ENCODE measurements at places on chromosomes 1 and 21.
A peak's percentile ranks its signal among the peaks of the same experiment; 100 is the strongest.

DNA sequence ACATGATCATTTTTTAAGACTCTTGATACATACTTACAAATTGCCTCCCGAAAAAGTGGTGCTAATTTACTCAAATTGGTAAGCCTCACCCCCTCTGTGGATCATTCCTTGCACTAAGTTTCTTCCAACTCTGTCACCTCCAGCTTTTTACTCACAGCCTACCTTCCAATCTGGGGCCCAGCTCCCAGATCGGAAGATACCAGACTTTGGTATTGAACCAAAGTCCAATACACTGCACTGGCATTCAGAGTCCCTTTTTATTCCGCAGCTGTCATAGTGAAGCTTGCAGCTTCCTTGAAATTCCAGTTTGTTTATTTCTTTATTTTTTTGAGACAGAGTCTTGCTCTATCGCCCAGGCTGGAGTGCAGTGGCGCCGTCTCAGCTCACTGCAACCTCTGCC is 1.8 kb upstream of the LAMTOR5 start:
- H3K4me1 ChIP-seq, result peaks cover 29% of the 10 kb centered on the region
- peaks cover 17% of the 10 kb centered on the region for H3K36me3 ChIP-seq
- DNase-seq, result no peak
- no peak overlapping the region for H3K27ac ChIP-seq
- no peak overlapping the region for H3K4me3 ChIP-seq

- no peaks in the 10 kb centered on the region for H3K27me3 ChIP-seq
- no peak overlapping the region for H3K27ac ChIP-seq
- DNase-seq, result no peak
- no peak overlapping the region for H3K4me3 ChIP-seq
Observed at GRCh38 chr1:43443197-43443946, 10.4 kb downstream of the HYI start.

GRCh38 chr1:36691374-36691773 is 208.7 kb upstream of the CSF3R start:
- peaks cover 2% of the 10 kb centered on the region for H3K27me3 ChIP-seq
- no peak overlapping the region for H3K4me3 ChIP-seq
- no peaks in the 10 kb centered on the region for H3K4me1 ChIP-seq
- DNase-seq, result no peak
- H3K36me3 ChIP-seq, result no peaks in the 10 kb centered on the region

GRCh38 chr1:172270605-172271004 is 149.9 kb upstream of the C1orf105 start:
- H3K36me3 ChIP-seq, result no peaks in the 10 kb centered on the region
- H3K27me3 ChIP-seq, result no peaks in the 10 kb centered on the region
- H3K27ac ChIP-seq, result no peak overlapping the region
- no peaks in the 10 kb centered on the region for H3K4me1 ChIP-seq

GRCh38 chr1:177790566-177790965 is 179.3 kb downstream of the SEC16B start:
- H3K4me1 ChIP-seq, result no peaks in the 10 kb centered on the region
- no peak for DNase-seq
- no peaks in the 10 kb centered on the region for H3K36me3 ChIP-seq
- H3K27ac ChIP-seq, result no peak overlapping the region

GRCh38 chr1:16443975-16444770 is 3.6 kb downstream of the NECAP2 start:
- H3K4me3 ChIP-seq, result peak overlapping the region; percentile 58
- H3K4me1 ChIP-seq, result peaks cover 53% of the 10 kb centered on the region
- H3K27me3 ChIP-seq, result no peaks in the 10 kb centered on the region
- H3K36me3 ChIP-seq, result peaks cover 48% of the 10 kb centered on the region

- H3K27ac ChIP-seq, result no peak overlapping the region
- H3K4me1 ChIP-seq, result peaks cover 63% of the 10 kb centered on the region
- H3K4me3 ChIP-seq, result no peak overlapping the region
- H3K36me3 ChIP-seq, result no peaks in the 10 kb centered on the region
- no peak for DNase-seq
- peaks cover 84% of the 10 kb centered on the region for H3K27me3 ChIP-seq
Observed at GRCh38 chr1:63321066-63321784, 1.1 kb upstream of the FOXD3 start.

DNA sequence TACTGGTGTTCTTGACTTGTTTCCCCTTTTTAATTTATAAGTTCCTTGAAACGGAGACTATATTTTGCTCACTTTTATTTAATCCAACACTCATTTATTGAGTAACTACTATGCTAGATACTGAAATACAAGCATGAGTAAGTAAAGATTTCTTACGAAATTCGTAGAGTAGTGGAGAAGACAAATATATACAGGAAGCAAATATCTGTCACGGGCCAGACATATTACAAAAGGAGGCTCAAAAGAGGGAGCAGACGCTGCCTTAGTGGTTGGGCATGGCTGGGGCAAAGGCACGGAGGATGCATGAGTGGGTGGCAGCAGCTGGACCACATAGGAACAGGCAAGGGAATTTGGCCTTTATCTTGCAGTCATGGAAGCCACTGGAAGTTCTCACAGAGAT is 6.8 kb downstream of the NCF2 start:
- DNase-seq, result peak; percentile 98
- peaks cover 98% of the 10 kb centered on the region for H3K4me1 ChIP-seq
- H3K36me3 ChIP-seq, result peaks cover 56% of the 10 kb centered on the region
- peak overlapping the region; percentile 76 for H3K27ac ChIP-seq
- H3K4me3 ChIP-seq, result no peak overlapping the region

- no peak overlapping the region for H3K4me3 ChIP-seq
- DNase-seq, result no peak
- no peaks in the 10 kb centered on the region for H3K4me1 ChIP-seq
- no peak overlapping the region for H3K27ac ChIP-seq
- H3K36me3 ChIP-seq, result peaks cover 19% of the 10 kb centered on the region
- no peaks in the 10 kb centered on the region for H3K27me3 ChIP-seq
Observed at GRCh38 chr1:52753169-52753568, 26.9 kb downstream of the ZYG11B start.

GRCh38 chr1:63199706-63200335 is 122.5 kb upstream of the FOXD3 start:
- no peak for DNase-seq
- no peak overlapping the region for H3K27ac ChIP-seq
- H3K4me3 ChIP-seq, result no peak overlapping the region
- H3K4me1 ChIP-seq, result no peaks in the 10 kb centered on the region

DNA sequence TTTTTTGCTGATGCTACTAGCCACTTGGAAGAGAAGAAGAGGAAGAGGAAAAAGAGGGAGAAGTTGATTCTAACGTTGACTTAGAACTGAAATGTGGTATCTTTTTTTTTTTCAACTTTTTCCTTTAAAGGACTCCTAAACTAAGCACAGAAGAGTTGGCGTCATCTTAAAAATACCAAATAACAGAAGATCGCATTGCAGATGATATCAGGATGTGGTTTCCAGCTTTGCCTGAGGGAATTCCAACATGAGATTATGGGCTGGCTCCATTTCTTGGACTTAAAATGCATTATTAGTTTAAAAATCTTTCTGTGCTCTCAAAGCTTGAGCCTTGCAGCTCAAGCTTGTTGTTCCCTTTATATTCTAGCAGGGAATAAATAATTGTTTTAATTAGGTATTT is 29.8 kb downstream of the WDR3 start:
- H3K36me3 ChIP-seq, result peaks cover 83% of the 10 kb centered on the region
- no peak overlapping the region for H3K4me3 ChIP-seq
- H3K27me3 ChIP-seq, result no peaks in the 10 kb centered on the region
- DNase-seq, result no peak
- H3K4me1 ChIP-seq, result no peaks in the 10 kb centered on the region

- no peaks in the 10 kb centered on the region for H3K36me3 ChIP-seq
- no peak overlapping the region for H3K27ac ChIP-seq
- no peak for DNase-seq
Observed at GRCh38 chr1:102961549-102961948, 146.8 kb downstream of the COL11A1 start.

DNA sequence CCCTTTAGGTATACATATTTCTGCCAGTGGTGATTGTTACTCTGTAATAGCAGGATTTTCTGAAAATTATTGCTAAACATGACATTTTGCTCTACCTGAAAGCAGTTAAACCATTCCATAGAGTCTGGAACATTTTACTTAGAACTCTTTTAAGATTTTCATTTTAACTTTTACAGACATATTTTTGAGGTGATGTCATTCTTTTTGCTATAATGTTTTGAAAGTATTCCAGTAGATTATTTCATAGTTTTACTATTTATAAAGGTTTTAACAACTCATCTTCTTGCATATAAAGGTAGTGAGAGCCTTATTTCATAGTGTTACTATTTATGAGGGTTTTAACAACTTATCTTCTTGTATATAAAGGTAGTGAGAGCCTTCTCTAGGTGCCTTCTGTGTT is 42.9 kb downstream of the PTBP2 start:
- H3K36me3 ChIP-seq, result peaks cover 1% of the 10 kb centered on the region
- no peaks in the 10 kb centered on the region for H3K27me3 ChIP-seq
- no peaks in the 10 kb centered on the region for H3K4me1 ChIP-seq
- no peak overlapping the region for H3K27ac ChIP-seq
- no peak overlapping the region for H3K4me3 ChIP-seq

DNA sequence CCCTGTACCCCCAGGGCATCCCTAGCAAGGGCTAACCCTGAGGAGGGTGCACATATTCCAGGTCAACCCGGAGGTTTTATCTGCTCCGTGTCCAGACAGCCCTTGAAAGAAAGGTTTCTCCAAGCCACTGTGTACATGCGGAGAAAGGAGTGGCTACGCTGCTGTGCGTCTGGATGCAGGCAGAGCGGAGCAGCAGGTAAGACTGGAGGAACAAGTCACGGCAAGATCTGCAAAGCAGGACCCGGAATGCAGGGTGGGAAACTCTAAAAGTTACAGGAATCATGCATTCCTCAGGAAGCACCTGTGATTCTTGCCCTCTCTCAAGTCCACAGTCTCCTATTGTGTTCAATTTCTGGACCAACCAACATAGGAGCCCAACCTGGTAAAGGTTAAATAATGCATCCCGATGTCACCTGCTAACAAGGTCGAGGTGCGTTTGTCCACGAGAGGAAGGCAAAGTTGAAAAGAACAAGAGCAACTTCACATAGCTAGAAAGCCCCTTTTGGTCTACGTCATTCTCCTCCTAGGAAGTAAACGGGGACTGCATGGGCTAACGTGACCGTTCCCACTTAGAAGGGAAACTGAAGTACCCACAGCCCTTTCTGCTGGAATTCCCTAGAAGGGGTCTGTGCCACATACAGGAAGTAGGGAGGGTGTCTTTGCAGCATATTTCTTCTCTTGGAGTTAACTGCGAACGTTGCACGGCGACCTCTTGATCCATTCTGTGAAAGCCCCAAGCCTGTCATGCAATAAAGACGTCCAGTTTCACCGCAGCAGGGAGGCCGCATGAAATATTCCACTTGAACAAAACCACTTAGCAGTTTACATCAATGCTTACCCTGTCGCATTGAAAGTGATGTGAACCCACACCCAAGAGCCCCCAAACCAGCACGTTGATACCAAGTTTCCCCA is 5.8 kb downstream of the TIAM1 start:
- H3K4me1 ChIP-seq, result peaks cover 42% of the 10 kb centered on the region
- H3K4me3 ChIP-seq, result no peak overlapping the region
- H3K27me3 ChIP-seq, result peaks cover 9% of the 10 kb centered on the region
- no peak overlapping the region for H3K27ac ChIP-seq
- peaks cover 57% of the 10 kb centered on the region for H3K36me3 ChIP-seq
- DNase-seq, result no peak

GRCh38 chr1:179205284-179205683 is 24.2 kb downstream of the ABL2 start:
- H3K27me3 ChIP-seq, result no peaks in the 10 kb centered on the region
- H3K36me3 ChIP-seq, result no peaks in the 10 kb centered on the region
- H3K4me3 ChIP-seq, result no peak overlapping the region

GRCh38 chr1:84000954-84001495 is 2.1 kb upstream of the TTLL7 start:
- no peak for DNase-seq
- no peak overlapping the region for H3K4me3 ChIP-seq
- H3K36me3 ChIP-seq, result no peaks in the 10 kb centered on the region

GRCh38 chr1:47951026-47951425 is 46.2 kb downstream of the TRABD2B start:
- H3K4me3 ChIP-seq, result no peak overlapping the region
- no peaks in the 10 kb centered on the region for H3K36me3 ChIP-seq
- no peak for DNase-seq
- no peaks in the 10 kb centered on the region for H3K4me1 ChIP-seq

DNA sequence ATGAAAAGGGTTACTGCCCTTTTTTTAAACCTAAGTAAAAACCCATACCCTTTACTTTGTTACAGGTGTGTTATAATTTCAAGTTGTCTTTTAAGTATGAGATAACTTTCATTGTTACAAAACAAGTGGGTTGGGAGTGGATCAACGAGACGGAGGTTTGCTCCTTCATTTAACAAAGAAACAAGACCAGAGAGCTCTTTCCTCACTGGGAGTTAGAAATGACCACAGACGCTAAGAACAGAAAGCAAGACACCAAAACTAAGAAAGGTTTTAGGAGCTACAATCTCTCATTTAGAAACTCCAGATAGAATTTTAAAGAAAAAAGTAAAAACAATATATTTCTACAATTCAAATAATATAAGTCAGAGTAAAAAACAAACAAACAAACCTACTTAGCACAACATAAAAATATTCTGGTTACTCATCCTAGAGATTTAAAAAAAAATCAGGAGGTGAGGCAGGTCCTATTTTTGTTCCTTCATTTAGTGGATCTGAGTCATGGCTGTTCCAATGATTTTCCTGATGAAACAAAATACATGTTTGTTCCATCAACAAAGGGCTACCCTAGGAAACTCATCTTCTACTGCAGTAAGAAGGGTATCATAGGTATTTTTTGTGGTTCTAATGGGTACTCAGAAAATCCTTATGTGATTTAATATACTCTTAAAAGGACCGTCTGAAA is 33.0 kb downstream of the APP start:
- no peaks in the 10 kb centered on the region for H3K36me3 ChIP-seq
- H3K27ac ChIP-seq, result no peak overlapping the region
- DNase-seq, result no peak
- no peaks in the 10 kb centered on the region for H3K27me3 ChIP-seq

DNA sequence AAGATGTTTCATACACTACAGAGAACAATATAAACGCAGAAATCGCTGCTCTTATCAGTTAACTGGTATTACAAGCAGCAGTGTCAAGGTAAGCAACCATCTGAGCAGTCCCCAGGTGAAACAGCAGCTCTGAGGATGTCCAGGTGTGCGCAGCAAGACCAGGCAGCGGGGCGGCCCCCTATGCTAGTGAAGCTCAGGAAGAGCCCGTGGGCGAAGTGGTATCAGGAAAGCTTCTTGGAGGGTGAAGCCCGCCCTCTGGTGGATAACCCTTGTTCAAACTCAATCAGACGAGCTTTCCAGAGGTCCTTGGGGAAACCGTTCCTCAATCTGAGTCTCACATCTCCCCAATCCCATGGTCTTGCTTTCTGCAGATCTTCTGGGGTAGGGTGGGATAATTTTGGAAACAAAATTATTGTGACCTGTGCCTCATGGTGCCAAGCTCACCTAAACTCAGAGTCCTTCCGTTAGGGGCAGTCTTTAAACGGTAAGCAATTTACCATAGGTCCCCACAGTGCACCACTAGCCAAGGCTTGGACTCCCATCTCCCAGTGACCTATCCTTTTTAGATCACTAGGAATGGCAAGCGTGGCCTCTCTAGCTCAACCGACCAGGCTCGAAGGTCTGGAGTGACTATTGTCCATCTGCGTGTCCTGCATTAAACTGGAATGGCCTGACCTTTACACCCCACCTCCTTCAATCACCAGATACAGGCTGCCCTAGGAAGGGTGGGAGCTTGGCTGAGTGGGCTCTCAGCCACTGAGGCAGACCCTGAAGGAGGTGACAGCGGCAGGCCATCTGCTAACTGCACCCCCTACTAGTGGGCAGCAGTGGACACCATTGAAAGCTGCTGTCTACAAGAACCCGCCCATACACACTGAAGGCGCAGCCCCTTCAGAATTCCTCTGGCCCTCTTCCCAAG is 13.6 kb upstream of the FAM110D start:
- no peaks in the 10 kb centered on the region for H3K27me3 ChIP-seq
- H3K4me1 ChIP-seq, result peaks cover 13% of the 10 kb centered on the region
- H3K27ac ChIP-seq, result no peak overlapping the region

GRCh38 chr1:193221651-193222050 is 35.2 kb upstream of the B3GALT2 start:
- no peaks in the 10 kb centered on the region for H3K4me1 ChIP-seq
- H3K4me3 ChIP-seq, result no peak overlapping the region
- H3K36me3 ChIP-seq, result no peaks in the 10 kb centered on the region
- H3K27ac ChIP-seq, result no peak overlapping the region
- DNase-seq, result no peak
